Hepatic stellate cell (primary cell): ENCODE measurements at places on chromosomes 2 and 18.

DNA sequence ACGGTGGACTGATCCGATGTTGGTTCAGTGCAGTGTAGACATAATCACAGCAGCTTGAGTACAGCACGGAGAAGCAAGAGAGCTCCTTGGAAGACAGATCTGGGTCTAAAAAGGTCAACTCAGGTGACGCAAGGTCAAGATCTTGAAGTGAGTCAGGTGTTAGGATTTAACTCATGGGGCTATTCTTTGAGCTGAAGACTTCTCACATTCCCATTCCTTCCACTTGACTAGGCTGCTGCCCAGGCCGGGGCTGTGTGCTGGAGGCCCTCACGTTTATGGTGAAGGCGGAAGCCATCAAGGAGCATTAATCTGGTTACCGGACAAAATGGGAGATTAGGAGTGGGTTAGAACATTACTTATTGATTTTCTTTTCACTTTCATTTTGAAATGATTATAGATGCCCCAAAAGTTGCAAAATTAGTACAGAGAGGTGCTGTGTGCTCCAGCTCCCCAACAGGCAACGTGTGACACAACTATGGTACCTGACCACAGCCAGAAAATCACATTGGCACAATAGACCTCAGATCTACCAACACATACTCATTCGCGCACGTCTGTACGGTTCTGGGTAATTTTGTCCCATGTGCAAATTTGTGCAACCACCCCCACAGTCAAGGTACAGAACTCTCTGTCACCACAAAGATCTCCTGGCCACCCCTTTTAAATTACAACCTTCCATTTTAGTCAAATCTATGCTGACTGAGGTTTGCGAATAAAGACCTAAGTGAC lies 77.6 kb upstream of the SEC11C start:
- DNase-seq, result no peak

- peak; percentile 60 for DNase-seq
Measured at GRCh38 chr2:240655931-240656886, 26.5 kb downstream of the AQP12B start.

- no peak for DNase-seq
Measured at GRCh38 chr2:38128653-38129052, 52.7 kb upstream of the CYP1B1 start.

DNA sequence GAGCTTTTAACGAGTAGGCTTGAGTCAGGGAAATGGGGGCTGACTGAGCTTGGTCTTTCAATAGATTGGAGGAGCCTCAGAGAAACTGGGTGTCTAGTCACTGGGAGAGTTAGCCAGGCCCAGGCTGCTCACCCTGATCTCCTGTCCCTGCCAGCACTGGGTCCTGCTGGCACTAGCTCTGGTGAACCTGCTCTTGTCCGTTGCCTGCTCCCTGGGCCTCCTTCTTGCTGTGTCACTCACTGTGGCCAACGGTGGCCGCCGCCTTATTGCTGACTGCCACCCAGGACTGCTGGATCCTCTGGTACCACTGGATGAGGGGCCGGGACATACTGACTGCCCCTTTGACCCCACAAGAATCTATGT lies 720 bp downstream of the KRTCAP3 start:
- DNase-seq, result no peak

DNA sequence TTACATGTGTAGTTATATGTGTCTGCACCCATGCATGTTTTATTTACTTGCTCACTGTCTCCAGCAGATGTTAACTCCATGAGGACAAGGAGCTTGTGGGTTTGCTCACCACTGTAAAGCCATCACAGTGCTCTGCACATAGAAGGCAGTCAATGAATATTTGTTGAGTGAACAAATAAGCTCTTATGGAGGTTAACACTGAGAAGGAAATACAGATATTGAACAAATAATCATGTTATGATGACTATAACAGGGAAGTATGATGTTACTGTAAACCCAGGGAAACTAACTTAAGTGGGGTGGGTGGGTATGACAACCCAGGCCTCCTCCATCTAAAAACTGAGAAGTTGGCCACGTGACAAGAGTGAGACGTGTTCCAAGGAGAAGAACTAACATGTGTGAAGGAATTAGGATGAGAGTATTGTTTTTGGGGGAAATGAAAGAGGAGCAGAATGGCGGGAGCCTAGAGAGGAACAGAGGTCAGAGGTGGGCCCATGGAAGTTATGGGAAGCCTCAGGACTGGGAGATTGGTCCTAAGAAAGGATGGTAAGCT lies 6.0 kb upstream of the FAM117B start:
- no peak for DNase-seq

GRCh38 chr2:117949806-117950205 lies 64.1 kb downstream of the CCDC93 start:
- no peak for DNase-seq

DNA sequence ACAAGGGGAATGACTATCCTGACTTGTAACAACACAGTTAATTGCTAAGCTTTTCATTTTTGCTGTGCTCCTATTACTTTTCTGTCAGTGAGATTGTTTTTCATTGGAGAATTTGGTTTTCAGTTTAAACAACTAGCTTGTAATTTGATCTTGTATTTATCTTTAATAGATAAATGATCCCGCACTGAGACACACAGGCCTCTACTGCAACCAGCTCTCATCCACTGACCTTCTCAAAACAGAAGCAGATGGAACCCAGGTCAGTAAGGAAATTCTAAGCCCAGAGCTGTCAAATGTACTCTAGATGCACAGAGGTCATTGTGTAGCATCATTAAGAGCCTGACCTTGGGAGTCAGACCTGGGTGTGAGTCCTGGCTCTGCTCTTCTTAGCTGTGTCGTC lies 30.7 kb downstream of the PTRHD1 start:
- DNase-seq, result no peak

DNA sequence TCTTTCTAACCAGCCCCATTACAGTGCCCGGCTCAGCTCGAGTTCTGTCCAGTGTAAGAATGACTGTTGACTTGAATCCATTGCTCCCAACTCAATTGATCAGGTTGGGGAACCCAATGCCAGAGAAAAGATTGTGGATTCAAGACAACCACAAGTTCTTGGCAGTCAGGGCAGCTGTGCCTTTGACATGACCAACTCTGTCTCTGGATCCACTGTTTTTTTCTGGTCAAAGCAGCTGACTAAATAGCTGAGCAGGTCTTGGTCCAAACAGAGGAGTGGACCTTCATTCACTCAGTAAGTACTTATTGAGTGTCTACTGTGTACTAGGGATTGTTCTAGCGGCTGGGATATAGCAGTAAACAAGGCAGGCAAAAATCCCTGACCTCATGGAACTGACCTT lies 6.3 kb upstream of the ATOH8 start:
- no peak for DNase-seq

DNA sequence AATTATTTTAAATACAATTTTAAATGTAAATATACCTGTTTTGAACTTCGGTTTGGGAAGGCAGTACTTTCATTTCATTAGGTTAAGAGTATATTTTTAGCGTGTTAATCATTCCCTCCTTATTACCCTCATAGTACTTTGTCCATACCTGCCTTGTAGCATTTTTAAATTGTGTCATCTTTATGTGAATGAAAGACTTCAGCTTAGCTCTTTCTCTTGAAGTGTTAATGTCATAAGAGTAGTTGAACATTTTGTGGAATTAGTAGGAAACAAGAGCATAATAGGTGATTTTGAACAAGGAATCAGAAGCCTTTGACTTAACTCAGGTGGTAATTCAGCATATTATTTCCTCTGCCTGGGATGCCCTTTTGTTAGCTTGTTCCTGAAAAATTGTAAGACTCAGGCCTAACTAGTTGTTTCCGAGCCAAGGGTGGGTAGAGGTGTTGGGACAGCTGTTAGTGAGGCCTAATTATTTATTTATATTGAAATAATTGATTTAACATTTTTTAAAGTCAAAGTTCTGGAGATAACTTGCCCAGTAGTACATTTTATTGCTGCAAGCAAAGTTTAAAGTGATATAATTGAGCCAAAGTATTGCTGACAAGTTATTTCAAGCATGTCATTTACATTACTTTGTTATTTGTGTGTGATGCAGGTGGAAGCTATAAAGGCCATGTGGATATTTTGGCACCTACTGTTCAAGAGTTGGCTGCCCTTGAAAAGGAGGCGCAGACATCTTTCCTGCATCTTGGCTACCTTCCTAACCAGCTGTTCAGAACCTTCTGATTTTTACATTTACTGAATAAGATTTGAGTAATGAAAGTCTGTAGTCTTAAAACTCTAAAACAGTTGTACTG lies 38.7 kb downstream of the DDX1 start:
- DNase-seq, result no peak

GRCh38 chr2:164368896-164369295 lies 252.4 kb downstream of the GRB14 start:
- no peak for DNase-seq

- no peak for DNase-seq
Measured at GRCh38 chr2:191302459-191303139, 57.4 kb downstream of the MYO1B start.

GRCh38 chr18:8828300-8828699 lies 122.9 kb downstream of the MTCL1 start:
- DNase-seq, result no peak

DNA sequence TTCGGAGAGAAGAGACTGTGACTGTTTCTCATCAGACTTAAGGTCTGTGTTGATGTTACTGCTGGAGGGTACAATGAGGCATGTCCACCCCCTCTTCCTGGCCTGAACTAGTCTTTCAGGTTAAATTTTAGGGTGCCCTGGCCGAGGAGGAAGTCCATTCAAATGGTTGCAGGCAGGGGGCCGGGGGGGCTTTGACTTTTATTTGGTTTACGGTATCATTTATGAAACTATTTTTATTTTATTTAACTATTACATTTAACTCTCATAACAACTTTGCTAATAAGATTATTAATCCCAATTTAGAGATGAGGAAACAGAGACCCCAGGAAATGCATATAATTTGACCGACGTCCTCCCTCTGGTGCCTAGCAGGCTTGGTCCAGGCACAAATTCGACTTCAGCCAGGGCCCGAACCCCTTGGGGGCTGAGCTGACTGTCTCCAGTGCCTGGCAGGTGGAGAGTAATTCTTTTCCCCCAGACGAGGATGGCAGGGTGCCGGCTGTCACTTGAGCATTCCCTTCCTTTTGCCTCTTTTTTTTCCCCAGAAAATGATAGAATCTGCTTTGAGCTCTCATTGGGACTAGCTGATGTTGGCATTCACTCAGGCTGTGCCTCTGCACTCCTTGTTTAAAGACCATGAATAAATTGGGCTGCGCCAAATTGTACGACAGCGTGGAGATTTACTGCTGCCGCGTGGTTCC lies 255.3 kb upstream of the SALL3 start:
- DNase-seq, result no peak

GRCh38 chr2:71815701-71816474 lies 331.8 kb downstream of the CYP26B1 start:
- no peak for DNase-seq

DNA sequence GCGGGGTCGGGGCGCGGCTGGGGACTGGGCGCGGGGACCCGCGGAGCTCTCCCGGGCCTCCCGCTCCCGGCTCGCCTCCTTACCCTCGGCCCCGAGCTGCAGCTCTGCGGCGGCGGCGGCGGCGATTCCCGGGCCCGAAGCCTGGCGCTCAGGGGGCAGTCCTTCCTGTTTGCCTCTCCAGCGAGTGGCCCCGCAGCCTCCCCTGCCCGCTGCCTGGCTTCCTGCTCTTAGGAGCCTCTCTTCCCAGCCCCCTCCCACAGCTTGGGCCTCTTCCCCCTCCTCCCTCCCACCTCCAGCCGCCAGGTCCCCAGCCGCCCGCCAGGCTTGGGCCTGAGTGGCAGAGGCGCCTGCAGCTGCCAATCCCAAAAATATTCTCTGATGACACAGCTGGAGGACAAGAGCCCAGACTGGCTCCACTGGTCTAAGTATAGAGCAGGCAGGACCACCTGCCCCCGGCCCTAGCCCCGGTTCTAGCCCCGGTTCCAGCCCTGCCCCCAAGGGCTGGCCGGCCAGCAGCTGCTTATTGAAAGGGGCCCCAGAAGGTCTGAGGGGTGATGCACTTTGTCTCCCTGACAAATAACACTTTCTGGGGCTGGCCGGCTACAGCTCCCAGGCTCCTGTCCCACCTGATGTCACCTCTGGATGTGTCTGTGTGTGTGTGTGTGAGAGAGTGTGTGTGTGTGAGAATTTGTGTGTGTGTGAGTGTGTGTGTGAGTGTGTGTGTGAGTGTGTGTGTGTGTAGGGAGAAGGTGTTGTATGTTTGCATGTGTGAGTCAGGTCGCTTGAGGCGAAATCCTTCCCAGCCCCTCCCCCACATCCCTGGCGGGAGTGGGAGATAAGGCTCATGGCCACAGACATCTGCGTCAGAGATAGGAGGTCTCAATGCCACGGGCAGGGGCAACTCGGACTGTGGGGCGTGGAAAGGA lies at the start of gene OBSL1:
TSS of gene OBSL1 (minus strand) at position 229 of the 926 bp plus-strand sequence. CDS start 307 bp downstream, outside the sequence.
- peak; percentile 81 for DNase-seq

GRCh38 chr2:102159295-102159694 lies 16.7 kb downstream of the IL1R1 start:
- DNase-seq, result no peak

GRCh38 chr2:40823478-40823877 lies 371.6 kb upstream of the SLC8A1 start:
- no peak for DNase-seq

DNA sequence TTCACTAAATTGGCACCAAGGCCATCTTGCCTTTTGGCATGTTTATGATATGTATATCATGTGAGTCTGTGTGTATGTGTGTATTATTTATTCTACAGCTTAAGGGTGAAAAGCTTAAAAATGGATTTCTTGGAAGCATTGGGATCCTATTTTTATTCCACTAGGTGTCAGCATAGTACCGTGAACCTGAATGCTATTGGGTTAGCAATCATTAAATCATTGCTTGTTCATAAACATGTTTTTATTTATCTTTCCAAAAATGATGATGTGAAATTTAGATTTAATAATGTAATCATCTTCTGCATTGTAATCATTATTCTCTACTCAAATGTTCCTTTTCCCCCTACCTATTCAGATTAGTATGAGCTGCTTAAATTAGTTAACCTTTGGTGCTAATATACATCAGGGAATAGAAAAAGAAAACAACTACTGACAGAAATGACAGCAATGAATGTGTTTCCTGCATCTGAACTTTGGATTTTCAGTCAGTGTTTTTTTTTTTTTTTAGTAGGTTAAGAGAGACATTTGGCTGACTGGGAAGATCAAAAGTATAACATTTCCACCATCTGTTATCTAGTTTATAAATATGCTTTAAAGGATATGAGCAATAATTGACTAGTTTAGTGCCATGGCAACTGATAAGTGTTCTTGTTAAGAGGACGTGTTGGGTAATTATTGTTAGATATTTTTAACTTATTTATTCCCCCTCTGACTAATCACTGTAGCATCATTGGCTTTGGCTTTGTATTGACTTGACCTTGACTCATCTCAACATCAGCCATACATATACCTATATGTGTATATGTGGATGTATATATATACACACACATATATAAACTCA lies 14.1 kb upstream of the ZSWIM2 start:
- peak; percentile 4 for DNase-seq

GRCh38 chr2:189952536-189953109 lies 109.9 kb downstream of the MSTN start:
- no peak for DNase-seq

- no peak for DNase-seq
Measured at GRCh38 chr2:238075397-238075796, 14.6 kb downstream of the SCLY start.
